ENCODE measurements at places on chromosomes 7 and 10.

GRCh38 chr7:68720697-68721096 is 877.6 kb upstream of the AUTS2 start:
- DNase-seq: peak; percentile 28

GRCh38 chr10:126214021-126214420 is 174.3 kb downstream of the ADAM12 start:
- no peak for DNase-seq

DNA sequence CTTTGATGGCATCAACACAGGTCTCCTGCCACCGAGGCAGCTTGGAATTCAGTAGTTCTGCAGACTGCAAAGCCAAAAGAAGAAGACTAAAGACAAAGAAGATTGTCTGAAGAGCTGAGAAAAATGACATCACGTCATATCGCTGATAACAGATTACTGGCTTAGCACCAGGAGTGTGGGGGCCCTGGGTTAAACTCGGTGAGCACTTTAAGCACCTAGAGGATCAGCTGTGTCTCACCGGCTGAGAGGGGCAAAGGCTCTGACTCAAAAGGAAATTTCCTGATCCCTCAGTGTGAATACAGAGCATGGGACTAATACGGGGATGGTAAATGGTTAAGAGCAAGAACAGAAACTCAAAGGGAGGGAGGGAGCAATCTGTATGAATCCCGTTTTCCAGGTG is 30.7 kb downstream of the BRI3 start:
- no peak for DNase-seq

DNA sequence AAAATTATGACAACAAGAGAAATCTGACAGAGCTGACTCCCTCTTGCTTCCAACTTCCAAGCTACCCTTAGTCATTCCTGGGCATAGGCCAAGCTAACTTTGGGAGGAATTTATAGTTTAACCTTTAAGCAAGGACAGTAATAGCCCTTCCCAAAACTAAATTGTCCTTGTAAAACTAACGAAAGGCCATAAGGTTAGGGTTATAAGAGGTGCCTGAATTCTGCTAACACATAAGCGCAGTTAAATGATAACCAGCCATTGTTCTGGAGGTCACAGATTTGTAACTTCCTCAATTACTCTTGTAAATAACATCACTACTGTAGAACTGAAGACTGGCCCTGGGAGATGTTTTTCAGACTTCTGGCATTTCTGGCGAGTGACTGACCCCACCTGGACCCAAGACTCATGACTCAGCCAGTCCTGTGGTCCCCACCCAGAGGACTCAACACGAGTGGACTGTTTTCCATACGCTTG is 481.2 kb downstream of the KCNMA1 start:
- peak; percentile 64 for DNase-seq

GRCh38 chr7:144513334-144513733 is 109.8 kb upstream of the NOBOX start:
- no peak for DNase-seq

DNA sequence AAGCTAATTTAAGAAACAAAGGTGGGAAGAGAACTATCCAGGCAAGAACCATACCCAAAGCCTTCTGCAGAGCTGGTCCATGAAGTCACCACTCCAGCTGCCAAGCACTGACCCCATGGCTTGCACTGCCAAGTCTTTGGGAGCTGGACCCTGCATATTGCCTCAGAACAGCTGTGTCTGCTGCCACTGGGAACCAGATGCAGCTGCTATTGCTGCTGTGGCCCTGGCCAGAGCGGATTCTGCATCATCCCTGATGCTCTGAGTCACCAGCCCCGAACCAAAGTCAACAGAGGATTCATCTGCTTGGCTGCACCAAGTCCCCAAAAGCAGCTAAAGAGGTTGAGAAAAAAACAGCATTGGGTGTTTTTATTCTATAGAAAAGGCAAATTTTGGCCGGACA is 39.2 kb upstream of the GSAP start:
- peak; percentile 92 for DNase-seq

DNA sequence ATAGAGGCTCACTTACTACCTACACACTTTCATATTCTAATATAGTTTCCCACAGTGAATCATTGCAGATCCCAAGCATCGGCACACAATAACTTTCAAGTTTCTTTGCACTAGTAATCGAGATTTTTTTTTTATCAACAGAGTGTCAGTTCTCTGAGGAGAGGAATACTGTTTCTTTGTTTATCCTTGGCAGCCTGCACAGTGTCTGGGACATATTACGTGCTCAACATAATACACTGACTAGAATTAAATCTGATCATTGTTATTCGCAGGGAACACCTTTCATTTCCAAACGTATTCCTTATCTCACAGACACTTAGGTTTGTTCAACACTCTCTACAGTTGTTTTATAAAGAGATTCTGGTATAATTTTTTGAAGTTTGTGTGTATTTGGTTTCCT is 95.3 kb downstream of the CACNA2D1 start:
- DNase-seq: no peak

GRCh38 chr10:59698326-59698725 is 11.3 kb downstream of the SLC16A9 start:
- no peak for DNase-seq

GRCh38 chr10:13917791-13918190 is 331.0 kb downstream of the PRPF18 start:
- DNase-seq: no peak

Measured in AG20443 (cell line).